Hematopoietic multipotent progenitor cell treated with erythropoietin and hydrocortisone succinate and interleukin-3 and kit ligand, for 17 days (in vitro differentiated cells): ENCODE measurements at places on chromosomes 3 and 15.

DNA sequence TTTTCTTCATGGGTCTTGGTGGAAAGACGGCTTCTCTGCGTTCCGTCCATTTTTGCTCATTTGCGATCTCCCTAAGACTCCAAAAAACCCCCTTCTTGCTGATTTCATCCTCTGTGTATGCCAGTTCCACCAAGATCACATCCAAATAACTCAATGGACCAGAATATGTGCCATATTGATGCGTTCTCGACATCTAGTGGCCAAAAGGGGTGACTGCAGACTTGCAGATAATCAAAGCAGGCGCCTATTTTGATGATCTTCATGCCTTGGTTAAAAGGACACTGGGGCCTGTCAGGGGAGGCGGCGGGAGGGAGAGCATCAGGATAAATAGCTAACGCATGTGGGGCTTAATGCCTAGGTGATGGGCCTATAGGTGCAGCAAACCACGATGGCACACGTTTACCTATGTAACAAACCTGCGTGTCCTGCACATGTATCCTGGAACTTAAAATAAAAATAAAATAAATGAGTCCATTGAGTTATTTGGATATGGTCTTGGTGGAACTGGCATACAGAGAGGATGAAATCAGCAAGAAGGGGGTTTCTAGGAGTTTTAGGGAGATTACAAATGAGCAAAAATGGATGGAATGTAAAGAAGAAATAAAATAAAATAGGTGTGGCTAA lies 104.2 kb upstream of the RAD18 start:
- DNase-seq, result peak; percentile 8

DNA sequence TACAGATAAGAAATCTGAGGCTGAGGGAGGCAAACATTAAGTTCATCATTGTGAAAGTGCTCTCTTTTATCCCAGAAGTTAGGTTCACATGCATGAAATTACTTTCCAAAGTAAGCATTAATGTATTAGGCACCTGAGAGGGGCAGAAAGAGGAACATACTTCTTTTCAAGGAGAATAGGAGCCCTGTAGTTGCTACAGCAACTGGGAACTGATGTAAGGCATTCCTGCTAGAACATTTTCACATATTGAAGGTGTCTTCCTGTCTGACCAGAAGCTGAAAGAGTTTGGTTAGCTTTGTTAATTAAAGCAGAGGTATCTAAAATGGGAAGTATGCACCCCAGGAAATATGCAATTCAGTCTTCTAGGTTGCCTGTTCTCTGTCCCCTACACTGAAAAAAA lies 65.5 kb upstream of the ZBTB20 start:
- DNase-seq, result no peak

GRCh38 chr15:101121511-101122090 lies 130.2 kb downstream of the CHSY1 start:
- DNase-seq, result no peak

DNA sequence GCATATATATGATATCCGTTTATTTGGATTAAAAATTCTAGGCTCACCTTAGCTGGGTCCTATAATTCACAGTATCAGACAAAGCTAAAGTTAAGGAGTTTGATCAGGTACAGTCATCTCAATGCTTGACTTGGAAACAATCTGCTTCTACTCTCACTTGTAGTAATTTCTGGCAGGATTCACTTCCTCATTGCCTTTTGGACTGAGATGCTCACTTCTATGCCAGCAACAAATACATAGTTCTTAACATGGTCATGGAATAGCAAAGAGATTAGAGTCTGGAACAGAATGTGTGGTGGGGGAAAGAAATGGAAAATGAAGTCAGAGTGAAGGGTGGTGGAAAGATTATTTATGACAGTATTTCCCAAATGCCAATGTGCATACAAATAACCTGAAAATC lies 693.6 kb downstream of the CADM2 start:
- DNase-seq, result no peak

- no peak for DNase-seq
Measured at GRCh38 chr3:150749255-150749654, 13.7 kb downstream of the SIAH2 start.

DNA sequence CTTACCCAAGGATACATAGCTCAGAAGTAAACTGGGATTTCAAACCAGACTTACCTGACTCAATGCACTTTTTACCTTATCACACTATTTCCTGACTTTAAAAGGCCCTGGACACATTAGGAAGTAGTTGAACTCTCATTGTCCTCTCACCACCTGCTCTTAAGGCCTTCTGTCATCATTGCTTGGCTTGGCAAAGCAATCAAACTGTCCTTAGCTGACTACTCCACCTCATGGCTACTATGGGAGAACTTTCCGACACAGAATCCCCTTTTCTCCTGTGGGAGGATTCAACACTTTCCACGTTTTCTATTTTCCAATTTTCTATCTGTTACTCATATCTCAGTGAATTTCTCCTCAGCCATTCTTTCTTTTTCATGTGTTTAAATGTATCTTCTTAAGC lies 55.4 kb downstream of the ZNF148 start:
- DNase-seq, result no peak

DNA sequence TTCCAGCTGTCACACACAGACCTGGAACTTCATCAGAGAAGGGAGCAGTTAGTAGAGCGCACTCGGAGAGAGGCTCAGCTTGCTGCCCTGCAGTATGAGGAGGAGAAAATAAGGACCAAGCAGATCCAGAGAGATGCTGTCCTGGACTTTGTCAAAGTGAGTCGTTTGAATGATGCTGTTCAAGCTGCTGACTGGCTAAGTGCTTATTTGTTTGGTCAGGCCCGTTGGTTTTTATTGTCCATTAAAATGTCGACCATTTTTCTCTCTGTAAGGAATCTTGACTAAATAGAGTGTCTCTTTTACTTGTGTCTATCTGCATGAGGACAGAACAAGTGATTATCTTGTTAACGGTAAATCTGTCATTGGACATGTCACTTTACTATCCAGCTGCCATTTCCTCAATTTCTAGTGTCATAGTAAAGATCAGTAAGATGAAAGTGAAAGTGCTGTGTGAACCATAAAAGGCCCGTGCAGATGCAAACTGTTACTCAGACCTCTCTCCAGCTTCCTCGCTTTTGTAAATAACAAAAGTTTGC lies 56.9 kb downstream of the LRCH3 start:
- no peak for DNase-seq

DNA sequence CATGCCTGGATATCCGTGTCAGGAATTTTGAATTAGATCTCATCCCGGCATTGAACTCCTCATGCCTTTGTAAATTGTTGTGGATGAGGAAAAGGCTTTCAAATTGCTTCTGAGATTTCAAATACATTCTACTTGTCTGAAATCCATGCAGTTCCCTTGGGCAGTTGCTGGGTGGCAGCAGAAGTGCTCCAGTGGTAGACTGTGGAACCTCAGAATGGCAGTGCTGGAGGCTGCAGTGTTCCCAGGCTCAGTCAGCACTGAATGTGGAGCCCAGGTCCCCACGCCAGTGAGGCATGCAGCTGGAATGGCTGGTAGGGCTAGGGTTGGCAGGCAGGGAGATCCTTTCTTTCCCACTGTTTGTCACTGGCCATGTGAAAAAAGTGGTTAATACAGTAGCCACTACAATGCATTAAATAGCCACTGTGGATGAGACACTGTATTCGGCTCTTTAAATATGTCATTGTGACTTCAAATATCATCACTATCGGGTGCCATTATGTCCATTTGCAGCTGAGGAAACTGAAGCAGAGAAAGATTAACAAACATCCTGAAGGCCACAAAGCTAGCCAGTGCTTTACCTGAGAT lies 98.6 kb downstream of the TPRG1 start:
- no peak for DNase-seq

DNA sequence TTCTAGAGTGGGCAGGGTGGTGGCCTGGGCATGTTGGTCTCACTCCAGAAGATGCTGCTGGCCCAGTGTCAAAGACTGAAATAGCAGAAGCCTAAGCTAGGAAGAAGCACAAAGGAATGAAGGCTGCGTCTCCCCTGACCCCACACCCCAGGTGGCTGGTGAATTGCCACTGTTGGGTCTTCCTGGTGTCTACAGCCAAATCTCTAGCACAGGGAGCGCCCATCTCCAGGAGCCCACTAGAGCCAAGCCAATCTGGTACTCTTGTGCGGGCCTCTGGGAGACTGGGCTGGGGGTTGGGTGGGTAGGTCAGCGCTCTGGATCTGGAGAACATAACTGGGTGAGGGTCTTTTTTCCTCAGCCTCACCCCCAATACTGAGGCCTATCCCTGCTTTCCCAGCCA lies 894 bp downstream of the TUSC2 start:
- no peak for DNase-seq

DNA sequence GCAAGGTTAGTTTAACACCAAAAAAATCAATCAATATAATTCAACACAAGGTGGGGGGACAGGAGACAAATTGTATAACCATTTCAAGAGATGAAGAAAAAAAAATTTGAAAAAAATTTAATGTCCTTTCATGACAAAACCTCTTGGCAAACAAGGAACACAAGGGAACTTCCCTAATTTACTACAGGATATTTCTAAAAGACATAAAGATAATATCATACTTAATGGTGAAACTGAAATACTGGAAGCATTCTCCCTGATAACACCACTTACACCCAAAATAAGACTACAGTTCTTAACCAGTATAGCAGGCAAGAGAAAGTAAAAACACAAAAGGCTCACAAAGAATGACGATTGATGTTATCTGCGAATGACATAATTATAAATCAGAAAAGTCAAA lies 44.7 kb downstream of the IFT57 start:
- DNase-seq, result no peak

DNA sequence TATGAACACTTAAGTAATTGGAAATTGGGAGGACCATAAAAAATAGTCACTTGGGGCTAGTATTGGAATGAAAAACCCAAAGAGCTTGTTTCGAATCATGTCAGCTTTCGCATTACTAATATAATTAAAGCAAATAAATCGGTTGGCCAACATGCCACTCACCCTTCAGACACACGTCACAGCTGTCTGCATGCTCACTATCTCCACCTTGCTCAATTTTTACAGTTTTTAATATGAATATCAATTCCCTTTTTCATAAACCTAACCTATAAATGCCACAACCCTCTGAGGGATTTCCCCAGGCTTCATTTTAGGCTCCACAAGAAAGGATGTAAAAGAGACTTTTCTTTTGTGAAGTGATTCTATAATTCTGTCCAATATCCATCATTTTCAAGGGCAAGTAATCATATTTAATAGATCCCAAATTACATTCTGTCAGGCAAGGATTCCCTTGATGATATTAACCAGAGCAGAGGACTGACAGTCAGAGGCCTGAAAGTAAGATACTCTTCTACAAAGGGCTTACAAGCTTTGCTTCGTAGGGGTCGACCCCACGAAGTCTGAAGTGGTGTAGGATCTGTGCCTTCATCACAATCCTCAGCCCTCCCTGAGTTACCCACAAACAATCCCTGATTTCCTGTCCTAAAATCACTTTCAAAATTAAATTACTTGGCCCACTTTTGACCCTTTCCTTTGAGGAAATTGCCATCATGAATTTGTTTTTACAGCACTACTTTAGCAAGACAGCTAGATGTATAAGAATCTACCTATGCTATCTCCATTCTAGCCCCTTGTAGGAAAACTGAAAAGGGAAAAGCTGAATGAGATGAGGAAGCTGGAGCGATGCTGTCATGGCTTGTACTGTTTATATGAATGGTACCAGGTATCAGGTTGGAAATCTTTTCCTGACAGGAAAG lies 44.5 kb downstream of the NANOGP8 start:
- no peak for DNase-seq

DNA sequence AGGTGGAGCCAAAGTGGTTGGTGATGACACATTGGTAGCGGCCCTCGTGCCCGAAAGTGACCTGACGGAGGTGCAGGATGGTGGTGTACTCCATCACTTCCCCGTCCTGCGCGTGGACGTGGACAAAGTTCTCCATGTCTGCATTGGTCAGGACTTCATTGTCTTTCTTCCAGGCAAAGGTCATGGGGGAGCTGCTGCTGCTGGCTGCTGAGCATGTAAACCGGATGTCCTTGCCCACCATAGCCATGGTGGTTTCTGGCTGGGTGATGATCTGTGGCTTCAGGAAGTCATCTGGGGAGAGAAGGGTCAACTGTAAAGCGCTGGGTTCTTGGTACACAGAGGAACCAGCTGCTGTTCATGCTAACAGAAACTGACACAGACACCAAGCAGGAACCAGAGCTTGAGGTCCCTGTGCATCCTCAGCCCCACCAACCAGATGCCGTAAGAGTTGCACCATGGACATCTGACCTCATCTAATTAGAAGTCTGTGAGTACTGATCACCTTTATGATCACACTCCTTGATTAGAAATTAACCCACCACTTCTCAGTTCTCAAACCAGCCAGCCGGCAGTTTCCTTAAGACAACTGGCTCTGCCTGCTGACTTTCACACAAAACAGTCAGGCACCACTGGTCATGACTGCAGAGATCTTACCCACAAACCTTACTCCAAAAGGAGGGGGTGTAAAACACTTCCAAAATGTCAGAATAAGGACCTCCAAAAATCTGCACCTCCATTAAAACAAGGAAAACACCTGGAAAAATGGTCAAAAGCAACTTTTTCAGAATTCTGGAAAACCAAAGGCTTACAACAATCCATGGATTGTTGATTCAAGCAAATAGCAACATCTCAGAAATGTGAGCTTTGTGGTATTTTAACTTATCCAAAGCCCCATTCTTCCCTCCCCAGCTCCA lies 114.6 kb downstream of the LRIG1 start:
- DNase-seq, result no peak

GRCh38 chr3:123696808-123697207 lies 112.0 kb upstream of the HACD2 start:
- DNase-seq, result no peak

DNA sequence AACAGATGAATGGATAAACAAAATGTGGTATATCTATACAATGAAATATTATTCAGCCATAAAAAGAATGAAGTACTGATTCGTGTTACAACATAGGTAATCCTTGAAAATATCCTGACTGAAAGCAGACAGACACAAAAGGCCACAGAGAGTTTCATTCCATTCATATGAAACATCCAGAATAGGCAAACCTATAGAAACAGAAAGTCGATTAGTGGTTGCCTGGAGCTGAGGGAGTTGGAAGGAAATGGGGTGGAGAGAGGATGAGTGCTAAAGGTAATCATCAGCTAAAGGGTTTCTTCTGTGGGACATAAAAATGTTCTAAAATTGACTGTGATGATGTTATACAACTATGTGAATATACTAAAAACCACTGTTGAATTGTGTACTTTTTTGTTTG lies 22.9 kb downstream of the FOXP1 start:
- no peak for DNase-seq

DNA sequence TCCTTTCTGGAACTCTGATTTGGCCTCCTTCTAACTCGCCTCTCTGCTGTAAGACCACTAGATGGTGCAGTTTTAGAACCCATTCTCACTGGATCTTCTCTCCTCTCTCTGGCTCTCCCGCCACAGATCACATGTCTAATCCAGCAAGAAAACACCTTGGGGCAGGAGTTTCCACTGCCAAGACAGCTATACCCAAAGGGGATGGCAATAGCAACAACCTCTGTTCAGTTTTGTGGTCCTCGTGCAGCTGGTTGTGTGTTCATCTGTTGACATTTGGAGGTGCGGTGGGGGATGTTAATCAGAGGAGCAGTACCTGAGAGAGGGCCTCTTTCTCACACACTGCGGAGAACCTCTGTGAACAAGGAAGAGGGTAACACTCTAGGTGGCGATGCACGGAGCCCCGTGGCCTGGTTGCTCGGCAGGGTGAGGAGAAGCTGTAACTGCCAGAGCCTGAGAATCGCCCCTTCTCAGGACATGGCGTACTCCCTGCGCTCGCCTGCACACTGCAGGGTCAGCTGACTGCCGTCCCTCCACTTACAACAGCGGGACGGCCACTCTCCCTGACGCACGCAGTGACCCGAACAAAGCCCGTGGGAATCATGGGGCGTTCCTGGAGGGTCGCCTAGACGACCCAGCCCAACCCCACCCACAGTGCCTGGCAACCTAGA lies at the start of gene TEX55:
TSS of gene TEX55 (plus strand) at position 666 of the 668 bp plus-strand sequence. CDS start 25 bp downstream, outside the sequence.
- DNase-seq, result no peak

GRCh38 chr3:87207460-87207859 lies 19.6 kb upstream of the CHMP2B start:
- no peak for DNase-seq
